ENCODE measurements at places on chromosomes 7 and 10.

GRCh38 chr7:123864436-123864835 is 19.5 kb downstream of the HYAL4 start:
- DNase-seq = no peak

- no peak for DNase-seq
These were observed 76.1 kb upstream of the LYZL2 start for GRCh38 chr10:30705625-30706149.

- DNase-seq = no peak
These were observed 394.7 kb upstream of the AKR1E2 start for GRCh38 chr10:4431114-4431863.

GRCh38 chr10:17650416-17650815 is 6.5 kb downstream of the STAM start:
- DNase-seq = no peak

GRCh38 chr10:107098326-107098725 is 66.2 kb downstream of the SORCS1 start:
- DNase-seq = no peak

- no peak for DNase-seq
These were observed 162.9 kb downstream of the SH3PXD2A start for GRCh38 chr10:103692436-103692951.

DNA sequence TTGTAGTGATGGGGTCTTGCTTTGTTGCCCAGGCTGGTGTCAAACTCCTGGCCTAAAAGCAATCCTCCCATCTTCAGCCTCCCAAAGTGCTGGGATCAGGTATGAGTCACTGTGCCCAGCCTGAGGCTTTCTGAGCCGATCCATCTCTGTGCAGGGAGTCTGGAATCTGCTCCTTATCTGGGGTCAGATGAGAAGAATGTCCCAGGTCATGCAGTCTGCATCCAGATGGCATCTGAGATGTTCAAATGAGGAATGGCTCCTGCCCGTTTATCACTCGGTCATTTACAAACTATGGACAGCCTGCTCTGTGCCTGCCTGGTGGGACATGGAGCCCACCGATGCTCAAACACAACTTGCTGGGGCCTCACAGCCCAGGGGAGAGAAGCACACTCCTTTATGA is 11.1 kb upstream of the SLC18A3 start:
- DNase-seq = no peak

DNA sequence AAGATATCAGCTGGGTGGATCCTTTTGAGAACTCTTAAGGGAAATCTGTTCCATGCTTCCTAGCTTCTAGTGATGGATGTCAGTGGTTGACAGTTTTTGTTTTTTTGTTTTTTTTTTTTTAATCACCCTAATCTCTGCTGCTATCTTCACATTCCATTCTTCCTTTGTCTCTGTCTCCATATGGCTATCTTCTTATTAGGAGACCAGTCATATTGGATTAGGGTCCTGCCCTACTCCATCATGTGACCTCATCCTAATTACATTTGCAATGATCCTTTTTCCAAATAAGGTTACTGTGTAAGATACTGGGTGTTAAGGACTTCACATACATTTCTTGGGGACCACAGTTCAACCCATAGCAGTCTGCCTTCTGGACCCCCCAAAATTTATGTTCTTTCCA is 69.7 kb downstream of the MLLT10 start:
- DNase-seq = no peak

DNA sequence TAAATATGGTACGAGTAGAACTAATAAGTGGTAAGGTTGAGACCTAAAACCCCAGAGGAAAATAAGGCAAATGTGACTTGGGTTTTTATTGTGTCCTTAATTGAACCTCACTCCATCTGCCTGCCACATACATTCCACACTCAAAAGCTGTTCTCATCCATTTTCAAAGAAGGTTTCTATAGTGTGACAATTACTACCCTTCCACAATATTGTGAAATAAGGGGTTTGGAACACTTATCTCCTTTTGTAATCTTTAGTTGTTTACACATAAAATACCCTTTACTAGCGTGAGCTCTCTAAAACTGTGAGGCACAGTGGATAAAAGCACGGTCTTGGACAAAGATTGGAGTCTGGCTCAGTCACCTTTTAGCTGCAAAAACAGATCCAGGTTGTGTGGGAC is 166.6 kb downstream of the THSD7A start:
- no peak for DNase-seq

- peak; percentile 55 for DNase-seq
These were observed 83.8 kb downstream of the ABCA13 start for GRCh38 chr7:48255046-48255445.

GRCh38 chr10:122643931-122644534 is 55.6 kb downstream of the C10orf120 start:
- DNase-seq = no peak

DNA sequence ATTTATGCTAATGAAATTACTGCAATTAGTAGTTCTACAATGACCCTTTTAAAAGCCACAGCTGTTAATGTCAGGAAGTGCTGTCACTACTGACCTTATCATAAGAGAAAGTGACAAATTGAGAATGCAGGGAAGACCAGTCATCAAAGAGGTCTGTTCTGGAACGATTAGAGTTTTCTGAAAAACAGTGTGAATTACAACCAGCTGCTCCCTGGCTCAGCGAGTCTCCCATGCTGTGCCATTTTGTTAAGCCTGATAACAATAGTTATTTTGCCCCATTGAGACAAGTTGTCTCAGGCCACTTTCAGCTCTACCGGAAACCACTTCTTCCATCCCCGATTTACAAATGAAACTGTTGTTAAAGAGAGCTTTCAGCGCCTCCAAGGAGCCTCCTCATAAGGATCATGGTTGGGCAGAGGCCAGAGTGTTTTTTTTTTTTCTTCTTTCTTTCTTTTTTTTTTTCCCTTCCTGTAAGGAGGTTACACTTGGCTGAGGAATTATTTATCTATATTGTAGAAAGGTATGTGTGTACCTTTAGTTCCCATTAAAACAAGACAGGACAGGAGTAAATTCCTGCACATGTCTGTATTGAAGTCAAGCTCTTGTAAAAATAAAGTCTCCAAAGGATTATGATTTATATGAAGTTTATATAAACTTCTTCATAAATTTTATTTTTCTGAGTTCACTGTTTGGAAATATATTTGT is 173.6 kb downstream of the CDCA7L start:
- DNase-seq = peak; percentile 3

DNA sequence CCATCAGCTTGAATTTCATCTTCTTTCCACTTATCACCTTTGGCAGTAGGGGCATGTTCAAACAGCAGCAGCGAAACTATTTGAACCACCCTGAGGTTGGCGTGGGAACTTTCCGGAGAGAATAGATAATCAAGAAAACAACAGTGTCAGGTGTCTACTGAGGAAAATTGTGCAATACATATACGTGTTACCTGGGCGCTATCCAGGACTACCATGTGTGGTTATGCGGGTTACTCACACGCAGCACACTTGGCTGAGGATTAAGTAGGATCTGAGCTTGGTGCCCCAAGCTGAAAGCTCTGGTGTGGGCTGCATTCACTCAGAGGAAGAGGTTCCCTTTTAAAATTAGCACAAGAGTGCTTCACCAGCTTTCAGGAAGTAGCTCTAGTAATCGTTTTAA is 8.8 kb upstream of the ABI1 start:
- no peak for DNase-seq

DNA sequence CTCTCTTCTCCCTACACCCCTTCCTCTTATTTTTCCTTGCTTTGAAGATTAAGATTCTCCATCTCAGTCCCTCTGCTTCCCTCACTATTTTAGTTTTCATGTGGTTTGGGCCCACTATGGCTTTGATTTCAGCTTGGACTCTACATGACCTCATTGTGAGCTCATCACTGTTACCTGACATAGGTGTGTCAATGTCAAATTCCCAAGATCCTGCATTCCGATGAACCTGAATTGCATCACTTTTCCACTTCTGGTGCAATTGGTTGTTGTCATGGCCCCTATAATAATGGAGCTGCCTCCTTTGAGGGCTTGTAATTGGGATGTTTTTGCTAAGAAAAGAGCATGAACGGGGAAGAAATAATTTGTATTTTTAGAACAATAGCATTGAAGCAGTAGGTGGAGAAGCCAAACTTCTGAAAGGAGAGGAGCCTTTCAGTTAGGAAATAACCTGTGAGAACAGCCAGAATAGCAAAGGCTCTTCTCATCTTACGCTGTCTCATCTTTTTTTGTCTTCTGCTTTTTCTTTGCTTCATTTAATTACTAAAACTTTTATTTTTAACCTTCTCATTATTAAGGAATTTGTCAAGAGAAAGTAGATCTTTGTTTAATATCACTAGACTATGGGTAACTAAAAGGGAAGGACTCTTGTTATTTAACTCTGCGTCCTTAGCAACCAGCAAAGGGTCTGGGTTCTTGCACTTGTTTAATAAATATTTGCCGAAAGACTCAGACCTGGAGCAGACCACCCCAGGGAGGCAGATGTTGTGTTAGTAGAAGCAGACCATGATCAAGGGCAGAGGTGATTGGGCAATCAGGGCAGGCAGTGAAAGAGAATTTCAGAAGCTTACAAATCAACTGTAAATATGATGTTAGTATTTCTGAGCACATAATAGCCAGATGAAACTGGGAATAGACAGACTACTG is 95.4 kb downstream of the TES start:
- no peak for DNase-seq

DNA sequence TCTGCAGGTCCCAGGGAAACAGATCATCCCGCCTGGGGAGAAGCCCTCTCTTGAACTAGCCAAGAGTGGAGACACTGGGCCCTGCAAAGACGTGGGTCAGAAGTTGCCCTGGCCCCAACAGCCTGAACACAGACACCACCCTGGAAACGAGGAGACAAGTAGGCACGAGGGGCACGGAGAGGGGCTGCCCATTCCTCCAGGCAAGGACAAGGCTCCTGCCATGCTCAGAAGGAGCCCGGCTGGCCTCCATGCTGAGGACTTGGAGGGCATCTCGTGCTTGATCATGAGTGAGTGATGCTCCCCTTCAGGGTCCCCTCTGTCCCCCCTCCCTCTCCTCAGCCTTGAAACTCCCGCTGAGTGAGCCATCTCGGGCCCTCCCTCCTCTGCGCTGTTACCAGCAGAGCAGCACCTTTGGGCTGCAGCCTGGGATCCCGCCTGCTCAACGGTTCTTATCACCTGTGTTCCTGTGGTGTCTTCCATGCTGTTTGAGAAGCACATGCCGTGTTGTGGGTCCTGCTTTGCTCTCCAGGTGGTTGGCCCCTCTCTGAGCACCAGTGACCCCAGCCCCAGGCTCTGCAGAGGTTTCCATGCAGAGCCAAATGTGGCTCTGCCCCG is 544.3 kb downstream of the TCERG1L start:
- DNase-seq = no peak

DNA sequence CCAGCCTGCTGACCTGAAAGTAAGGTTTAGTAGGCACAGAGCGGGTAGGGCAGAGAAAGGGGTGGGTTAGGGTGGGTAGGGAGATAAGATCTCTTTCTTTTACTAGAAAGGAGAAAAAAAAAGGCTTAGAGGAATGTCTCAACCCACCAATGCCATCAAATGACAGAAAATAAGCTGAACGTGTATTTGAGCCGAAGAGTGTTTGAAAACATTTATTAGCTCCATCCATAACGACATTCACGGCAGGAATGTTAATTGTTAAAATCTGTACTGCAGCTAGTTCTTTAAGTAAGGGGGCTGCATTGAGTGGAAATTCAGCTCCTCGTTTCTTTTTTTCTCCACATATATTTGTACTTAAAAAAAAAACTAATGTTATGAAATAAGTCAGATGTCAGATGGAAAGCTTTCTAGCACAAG is 63.7 kb upstream of the ARID5B start:
- DNase-seq = peak; percentile 39

DNA sequence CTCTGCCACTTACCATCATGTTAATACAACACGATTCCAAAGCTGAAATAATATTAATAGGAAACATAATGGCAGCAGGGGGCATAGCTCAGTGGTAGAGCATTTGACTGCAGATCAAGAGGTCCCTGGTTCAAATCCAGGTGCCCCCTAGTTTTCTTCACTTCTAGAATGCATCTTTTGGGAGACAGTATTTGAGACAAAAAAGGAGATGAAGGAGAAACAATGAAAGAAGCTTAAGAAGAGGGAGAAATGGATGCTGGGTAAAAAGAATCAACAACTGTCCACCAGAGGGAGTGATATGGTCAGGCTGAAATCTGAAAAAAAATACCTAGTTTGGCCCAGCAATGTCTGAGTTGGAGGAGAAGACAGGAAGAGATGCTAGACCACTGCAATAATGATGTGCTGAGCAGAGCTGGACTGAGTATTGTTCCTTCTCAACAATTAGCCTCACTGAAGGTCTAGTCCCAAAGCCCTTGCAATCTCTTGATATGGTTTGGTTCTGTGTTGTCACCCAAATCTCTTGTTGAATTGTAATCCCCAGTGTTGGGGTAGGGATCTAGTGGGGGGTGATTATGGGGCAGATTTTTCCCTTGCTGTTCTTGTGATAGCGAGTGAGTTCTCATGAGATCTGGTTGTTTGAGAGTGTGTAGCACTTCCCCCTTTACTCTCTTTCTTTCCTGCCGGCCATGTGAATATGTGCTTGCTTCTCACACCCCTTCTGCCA is 48.3 kb downstream of the ZNF783 start:
- peak; percentile 93 for DNase-seq

DNA sequence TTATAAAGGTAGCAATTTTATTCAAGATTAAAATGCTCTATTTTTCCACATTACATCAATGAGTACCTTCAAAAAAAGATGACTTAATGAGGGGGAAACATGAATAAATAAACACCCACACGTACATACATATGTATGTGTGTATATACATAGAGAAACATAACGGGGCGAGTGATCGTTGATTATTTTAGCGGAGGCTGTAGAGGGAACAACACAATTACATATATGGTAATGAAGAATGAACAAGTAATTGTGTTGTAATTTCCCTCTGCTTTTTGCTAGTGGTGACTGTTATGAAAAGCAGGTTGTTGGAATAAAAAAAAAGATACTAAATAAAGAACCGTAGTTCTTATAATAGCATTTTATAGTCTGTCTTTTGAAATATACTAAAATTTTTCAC is 63.2 kb downstream of the CACNB2 start:
- DNase-seq = no peak

- no peak for DNase-seq
These were observed 3.2 kb downstream of the MRPL43 start for GRCh38 chr10:100983868-100984671.

- DNase-seq = no peak
These were observed 649 bp downstream of the SCD start for GRCh38 chr10:100347568-100348195.

- DNase-seq = peak; percentile 70
These were observed 11.5 kb upstream of the DLD start for GRCh38 chr7:107879400-107880035.

GRCh38 chr7:45574669-45575500 is 717 bp downstream of the ADCY1 start:
- DNase-seq = peak; percentile 43

DNA sequence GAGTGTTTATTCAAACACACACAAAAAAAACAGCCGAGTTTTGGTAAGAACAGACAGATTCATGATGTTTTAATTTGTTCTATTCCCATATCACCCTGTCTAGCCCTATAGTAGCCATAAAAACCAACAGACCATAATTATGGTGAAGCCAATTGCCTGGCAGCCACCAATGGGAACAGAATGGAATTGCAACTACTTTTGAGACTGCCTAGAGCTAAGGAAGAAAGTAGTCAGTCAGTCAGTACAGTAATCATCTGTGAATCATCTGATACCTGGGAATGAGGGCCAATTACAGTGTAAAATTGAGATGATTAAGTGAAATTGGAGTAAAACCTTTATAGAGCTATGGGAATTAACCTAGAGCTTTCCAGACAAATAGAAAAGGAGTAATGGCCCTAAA is 952.7 kb upstream of the KCND2 start:
- no peak for DNase-seq

- DNase-seq = peak; percentile 53
These were observed 81.4 kb upstream of the LAMB4 start for GRCh38 chr7:108211382-108212201.

Data from cardiac fibroblast (primary cell).